ENCODE measurements at places on chromosomes 16 and 17.

GRCh38 chr16:19210280-19210924 is 42.4 kb downstream of the SYT17 start:
- no peak for DNase-seq

DNA sequence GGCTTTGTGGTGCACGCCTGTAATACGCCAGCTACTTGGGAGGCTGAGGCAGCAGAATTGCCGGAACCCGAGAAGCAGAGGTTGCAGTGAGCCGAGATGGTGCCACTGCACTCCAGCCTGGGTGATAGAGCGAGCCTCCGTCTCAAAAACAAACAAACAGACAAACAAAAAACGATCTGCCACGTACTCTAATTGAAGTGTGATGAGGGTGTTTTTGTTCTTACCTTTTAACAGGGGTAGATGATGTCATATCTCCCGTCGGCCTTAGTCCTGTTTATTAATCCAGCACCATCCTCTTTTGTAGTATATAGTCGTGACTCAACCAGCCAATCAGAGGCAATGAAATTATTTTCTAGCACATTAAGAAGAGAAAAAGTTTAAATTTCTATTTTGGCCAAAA is 58.5 kb downstream of the IQCK start:
- no peak for DNase-seq

- no peak for DNase-seq
Measured at GRCh38 chr17:48490451-48490892, 40.3 kb downstream of the HOXB1 start.

DNA sequence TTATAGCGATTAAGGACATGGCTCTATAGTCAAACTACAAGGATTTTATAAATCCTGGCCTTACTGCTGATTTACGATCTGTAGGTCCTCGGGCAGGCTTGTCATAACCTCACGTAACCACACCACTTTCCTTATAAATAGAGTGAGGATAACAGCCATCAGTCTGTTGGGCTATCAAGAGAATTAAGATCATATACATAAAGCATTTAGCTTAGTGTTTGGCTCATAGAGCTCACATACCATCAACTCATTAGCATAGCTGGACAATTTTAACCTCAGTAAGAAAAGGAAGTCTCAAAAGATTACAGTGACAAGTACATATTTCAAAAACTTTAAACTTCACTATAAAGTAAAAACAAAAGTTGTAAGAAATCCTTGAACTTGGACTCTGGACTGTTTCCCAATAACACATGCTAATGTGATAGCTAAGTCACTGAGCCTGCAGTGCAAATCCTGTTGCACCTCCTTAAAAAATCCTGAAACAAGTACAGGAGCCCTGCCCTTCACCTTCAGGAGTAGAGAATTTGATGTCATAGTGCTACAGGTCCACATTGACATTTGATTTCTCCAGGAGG is 20.8 kb upstream of the CLEC3A start:
- DNase-seq, result no peak

- DNase-seq, result no peak
Measured at GRCh38 chr17:52027620-52028295, 130.8 kb downstream of the CA10 start.

DNA sequence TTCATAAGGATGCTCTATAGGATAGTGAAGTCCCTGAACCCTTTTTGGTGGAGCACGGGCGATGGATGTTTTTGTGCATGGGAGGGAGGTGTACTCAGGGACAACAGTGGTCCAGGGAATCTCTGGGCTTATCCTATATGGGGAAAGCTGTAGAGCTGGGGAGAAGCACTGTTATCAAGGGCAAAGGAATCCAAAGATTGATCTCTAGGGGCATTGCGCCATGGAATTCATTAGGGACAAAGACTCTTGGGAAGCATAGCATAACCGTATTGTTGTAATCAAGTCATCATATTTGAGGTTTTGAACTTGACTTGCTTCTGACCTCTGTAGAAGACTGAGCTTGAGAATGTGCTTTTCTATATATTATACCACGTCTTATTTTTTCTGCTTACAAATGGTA is 172.9 kb upstream of the ZFHX3 start:
- DNase-seq, result no peak

- DNase-seq, result no peak
Measured at GRCh38 chr17:16215965-16216316, 607 bp upstream of the NCOR1 start.

DNA sequence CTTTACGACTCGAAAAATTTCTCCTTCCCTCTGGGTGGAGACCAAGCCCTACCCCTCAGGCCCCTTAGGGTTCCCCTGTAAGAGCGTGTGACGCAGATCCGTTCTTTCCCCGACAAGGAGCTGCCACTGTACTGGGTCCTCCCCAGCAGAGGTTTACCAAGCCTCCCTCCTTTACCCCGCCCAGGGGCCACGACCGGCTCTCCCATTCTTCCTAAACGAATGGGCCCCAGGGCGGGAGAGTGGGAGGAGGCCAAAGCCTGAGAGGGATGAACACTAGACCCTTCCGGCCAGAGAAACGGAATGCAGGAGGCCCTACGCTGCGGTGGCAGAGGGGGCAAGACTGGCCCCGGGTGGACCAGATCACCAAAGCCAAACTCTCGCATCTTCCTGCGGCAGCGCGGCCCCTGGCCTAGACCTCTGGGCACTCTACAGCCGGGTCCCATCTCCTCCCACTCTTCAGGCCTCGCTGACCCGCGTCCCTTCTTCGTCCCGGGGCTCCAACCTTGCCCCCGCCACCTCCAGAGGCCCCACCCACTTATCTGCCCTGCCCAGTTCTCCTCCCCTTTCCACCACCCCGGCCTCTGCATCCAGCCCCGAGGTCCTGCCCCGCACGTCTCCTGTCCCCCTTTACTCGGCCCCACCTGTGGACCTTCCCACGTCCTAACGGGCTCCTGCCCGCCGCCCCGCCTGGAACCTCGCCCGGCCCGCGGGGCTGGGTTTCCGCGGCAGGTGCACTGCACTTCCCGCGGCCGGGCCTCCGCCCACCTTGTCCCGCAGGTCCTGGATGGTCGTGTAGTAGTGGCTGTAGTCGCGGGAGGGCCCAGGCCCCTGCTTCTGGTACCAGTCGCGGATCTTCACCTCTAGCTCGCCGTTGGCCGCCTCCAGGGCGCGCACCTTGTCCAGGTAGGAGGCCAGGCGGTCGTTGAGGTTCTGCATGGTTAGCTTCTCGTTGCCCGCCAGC is 765 bp downstream of the KRT19 start:
- no peak for DNase-seq

DNA sequence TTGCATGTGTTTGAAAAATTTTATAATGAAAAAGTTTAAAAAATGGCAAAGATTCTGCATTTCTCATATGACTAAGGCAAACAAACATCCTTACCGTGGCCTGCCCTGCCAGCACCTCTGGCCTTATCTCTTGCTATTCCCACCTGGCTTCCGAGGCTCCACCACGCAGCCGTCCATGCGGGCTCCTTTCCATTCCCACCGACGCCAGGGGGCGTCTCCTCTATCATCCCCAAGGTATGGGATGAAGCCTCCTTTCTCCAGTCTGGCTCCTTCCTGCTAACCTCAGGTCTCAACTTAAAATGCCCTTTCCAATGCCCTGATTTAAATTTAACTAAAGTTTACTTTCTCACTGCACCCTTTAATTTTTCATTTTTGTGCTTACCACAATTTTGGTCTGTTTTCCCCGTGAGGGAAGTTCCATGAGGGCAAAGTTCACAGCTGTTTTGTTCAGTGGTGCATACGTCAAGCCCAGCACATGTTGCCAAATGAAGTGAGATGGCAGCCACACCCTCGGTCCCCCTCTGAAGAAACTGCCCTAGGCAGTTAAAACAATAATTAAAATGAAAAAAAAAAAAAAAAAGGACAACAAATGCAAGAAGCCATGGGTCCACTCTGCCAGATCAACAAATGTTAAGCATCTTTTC is 13.3 kb upstream of the SDK2 start:
- DNase-seq, result no peak

GRCh38 chr17:33966410-33967059 is 288.6 kb upstream of the CCL2 start:
- DNase-seq, result no peak

- no peak for DNase-seq
Measured at GRCh38 chr16:20781697-20782096, 17.9 kb downstream of the ACSM3 start.

DNA sequence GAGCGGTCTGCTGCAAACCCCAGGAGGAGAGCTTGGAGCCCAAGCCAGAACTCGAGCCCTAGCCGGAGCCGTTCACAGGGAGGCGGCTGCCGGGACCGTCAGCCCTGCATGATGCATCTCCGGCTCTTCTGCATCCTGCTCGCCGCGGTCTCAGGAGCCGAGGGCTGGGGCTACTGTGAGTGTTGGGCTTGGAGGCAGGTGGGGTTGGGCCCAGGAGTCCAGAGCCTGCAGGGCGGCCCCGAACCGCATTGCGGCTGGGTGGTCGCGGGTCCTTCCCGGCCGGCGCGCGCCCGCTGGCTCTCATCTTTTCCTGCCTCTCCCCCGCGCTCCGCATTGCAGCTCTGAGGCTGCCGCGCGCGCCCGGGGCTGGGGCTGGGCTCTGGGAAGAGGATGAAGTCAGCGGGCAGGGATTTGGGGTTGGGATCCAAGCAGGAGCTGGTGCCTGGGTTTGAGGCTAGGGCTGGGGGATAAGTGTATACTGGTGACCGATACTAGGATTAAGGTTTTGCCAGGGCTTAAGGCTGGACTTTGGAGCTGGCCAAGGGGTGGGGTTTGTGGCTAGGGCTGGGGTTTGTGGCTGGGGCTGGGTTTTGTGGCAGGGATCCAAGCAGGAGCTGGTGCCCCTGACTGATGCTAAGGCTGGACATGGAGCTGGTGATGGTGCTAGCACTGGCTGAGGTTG is 532 bp downstream of the CNTNAP1 start:
- no peak for DNase-seq

- no peak for DNase-seq
Measured at GRCh38 chr17:78599419-78599818, 22.2 kb upstream of the DNAH17 start.

DNA sequence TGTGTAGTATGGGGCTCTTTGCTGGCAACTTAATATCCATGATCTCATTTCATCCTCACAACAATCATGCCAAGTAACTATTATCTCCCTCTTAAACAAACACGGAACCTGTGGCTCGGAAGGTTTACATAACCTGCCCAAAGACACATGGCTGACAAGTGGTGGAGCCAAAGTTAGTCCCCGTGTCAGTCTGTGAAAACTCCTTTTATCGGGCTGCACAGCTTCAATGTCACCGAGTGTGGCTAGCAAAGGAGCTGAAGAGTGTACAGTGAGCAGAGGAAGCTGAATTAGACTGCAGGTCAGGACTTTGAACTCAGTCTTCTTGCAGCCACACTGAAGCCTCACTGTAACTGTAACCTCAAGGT is 80.3 kb downstream of the PARN start:
- no peak for DNase-seq

GRCh38 chr16:79863128-79864031 is 262.8 kb upstream of the MAF start:
- no peak for DNase-seq

DNA sequence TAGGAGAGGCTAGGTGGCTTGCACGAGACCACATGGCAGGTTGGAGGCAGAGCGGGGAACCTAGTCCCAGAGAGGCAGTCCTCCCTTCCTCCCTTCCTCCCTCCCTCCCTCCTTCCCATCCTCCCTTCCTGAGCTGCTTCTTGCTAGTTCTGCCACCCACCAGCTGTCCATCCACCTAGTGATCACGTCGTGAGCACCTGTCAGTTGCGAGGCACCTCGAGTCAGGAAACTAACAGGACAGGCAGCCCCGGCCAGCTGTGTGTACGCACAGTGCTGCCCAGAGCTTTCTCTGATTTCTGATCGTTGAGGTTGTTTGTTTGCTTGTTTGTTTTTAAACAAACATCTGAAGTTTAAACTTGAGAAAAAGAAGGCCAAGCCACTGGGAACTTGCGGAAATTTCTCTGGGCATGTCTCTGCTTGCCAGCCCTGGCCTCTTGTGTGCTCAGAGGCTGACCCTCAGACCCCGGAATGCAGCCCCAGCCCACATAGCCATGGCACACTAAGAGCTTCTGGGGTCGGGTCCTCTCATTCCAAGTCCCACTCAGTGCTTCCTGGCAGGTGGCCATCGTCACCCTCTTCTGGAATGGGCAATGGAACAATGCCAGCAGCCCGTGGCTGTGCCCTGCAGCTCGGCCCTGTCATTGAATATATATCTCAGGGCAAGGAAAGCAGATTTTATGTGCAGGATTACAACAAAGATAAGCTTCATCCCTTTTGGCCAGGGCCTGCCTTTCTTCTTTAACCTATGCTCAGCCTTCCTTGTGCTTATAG is 174.0 kb downstream of the KATNIP start:
- DNase-seq, result peak; percentile 75

DNA sequence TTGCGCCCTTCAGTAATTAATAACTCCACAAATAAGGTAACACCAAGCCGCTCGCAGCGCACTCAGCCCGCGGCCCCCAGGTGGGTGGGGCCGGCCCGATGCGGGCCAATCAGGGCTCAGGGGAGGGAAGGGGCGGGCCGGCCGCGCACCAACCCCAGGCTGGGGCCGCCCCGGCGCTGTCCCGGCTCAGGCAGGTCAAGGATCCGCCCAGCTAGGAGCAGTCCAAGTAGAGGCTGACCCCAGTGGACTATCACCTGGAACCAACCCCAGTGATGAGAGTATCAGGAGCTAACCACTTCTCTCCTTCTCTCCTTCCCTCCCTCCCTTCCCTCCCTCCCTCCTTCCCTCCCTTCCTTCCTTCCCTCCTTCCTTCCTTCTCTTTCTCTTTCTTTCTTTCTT is 110.8 kb downstream of the C16orf78 start:
- no peak for DNase-seq

GRCh38 chr16:52376676-52377280 is 170.2 kb downstream of the TOX3 start:
- DNase-seq, result no peak

DNA sequence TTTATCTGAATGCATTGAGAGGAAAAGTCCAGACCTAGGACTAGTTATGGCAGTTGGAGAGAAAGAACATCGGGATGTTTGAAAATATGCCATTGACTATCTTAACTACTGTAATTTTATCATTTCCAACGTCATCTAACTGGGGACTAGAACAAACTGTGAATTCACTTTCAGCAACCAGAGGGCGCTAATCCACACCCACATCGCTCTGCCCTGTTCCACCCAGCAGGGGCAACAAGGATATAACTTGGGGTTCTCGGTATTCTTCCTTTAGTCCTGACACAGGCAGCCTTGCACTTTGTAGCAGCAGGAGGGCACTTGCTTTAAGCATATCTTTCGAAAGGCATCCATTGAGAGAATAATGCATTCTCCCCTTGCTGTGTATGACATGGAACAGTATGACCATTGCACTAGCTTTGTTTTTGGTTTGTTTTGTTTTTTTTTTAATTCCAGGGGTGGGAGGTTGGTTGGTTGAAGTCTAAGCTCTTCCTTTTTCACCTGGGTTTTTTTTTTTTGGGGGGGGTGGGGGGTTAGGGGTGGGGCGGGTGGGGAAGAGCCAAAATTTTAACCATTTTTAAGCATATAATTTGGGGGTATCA is 31.5 kb downstream of the SIAH1 start:
- DNase-seq, result peak; percentile 30

DNA sequence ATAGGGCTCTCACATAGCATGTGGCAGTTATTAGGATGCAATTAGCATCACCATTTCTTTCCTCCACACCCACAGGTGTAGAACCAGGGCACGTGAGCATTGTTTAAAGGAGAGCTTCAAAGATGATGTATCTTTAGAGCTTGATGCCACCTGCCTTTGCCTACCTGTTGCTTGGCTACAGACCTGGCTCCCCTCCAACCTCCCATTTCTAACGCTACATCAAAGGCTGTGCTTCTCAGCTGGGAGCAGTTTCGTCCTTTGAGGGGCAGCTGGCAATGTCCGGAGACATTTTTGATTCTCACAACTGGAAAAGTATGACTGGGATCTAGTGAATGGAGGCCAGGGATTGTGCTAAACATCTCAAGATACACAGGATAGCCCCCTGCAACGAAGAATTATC is 78.5 kb upstream of the CLEC3A start:
- DNase-seq, result no peak

- no peak for DNase-seq
Measured at GRCh38 chr17:51319186-51319585, 58.8 kb downstream of the UTP18 start.

Measured in C1 segment of cervical spinal cord (tissue), 14 donors.